CD4-positive, alpha-beta T cell treated with Interleukin-10 for 1 hour (primary cell): ENCODE measurements at places on chromosomes 11 and 22.
A peak's percentile ranks its signal among the peaks of the same experiment; 100 is the strongest.

- peak; percentile 2 for DNase-seq
These were observed 669 bp downstream of the MICAL3 start for GRCh38 chr22:18023509-18024275.

GRCh38 chr22:38068641-38069371 is 11.6 kb downstream of the PICK1 start:
- no peak for DNase-seq

- peak; percentile 89 for DNase-seq
These were observed 3.9 kb downstream of the UCP3 start for GRCh38 chr11:74004759-74005615.

DNA sequence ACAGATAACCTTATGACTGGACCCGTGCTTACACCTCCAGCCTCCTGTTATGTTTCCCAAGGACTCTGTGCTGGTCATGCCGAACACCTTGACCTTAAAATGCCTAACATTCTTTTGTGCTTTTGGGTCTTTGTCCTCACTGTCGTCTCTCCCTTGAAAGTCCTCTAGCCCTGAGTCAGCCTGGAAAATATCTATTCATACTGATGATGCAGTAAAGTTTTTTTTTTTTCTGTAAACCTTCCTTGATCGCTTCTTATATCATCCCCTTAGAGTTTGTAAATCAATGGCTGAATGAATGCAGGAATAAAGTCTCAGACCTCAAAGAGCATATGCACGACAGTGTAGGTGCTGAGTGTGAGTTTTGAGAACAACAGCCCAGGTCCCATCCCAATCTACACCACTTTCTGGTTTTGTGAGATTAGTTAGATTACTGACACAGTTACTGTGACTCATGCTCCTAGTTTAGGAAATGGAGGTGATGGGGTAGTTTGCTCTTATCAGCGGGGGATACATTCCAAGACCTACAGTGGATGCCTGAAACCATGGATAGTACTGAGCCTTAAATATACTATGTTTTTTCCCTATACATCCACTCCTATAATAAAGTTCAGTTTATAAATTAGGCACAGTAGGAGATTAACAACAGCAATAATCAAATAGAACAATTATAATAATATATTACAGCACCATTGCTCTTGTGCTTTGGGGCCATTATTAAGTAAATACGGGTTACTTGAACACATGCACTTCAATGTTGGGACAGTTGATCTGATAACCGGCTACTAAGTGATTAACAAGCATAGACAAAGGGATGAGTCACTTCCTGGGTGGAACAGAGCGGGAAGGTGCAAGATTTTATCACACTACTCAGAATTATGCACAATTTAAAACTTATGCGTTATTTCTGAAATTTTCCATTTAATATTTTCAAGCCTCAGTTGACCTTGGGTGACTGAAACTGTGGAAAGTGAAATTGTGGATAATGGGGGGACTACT is 8.6 kb downstream of the TCN1 start:
- DNase-seq, result peak; percentile 50

- no peak for DNase-seq
These were observed 422.4 kb upstream of the CADM1 start for GRCh38 chr11:115926601-115927000.

- no peak for DNase-seq
These were observed 947.3 kb upstream of the TENM4 start for GRCh38 chr11:80388130-80388529.

DNA sequence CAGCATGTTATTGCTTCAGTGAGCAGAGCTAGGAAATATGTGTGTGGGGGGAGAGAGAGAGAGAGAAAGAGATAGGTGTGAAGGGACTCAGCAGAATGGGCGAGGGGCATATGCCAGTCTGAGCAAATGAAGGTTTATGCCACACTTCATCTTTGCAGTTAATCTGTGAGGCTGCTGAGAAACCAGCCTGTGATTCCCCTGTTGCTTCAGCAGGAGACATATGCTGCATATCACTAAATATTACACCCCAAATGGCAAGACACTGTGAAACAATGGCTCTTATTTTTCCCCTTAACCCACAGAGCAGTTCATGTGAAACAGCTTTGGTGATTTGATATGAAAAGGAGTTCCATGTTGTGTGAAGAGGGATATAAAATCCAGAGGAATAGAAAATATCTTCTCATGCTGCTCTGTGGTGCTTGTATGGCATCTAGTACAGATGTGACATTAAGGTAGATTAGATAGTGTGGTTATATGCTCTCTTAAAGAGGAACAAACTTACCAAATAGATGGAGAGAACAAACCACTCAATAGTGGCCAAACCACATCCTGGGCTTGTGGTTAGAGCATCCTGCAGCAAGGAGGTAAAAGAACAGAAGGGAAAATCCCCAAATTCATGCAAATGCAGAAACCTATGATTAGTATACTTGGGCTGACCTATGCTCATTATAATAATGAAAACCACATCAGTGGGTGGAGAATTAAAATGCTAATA is 864.2 kb downstream of the FAM181B start:
- peak; percentile 87 for DNase-seq

- no peak for DNase-seq
These were observed 31.3 kb downstream of the RSF1 start for GRCh38 chr11:77789061-77789730.

- DNase-seq, result no peak
These were observed 12.2 kb downstream of the TMPRSS13 start for GRCh38 chr11:117916956-117917355.

DNA sequence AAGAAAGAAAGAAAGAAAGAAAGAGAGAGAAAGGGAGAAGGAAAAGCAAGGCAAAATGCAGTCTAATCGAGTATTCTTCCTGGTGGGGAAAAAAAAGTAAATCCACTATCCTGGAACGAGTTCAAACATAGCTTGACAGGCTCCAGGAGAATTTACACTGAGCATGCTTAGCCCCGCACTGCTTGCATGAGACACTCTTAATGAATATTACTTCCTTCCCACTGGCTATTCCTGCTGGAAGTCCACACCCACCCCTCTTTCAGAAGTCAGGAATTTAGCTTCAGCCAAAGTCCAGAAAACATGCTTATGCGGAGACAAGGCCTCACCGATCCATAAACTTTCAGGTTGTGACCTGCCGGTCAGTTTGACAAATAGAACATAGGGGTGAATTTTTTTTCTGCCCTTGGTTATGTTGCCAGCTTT is 251.8 kb upstream of the BLID start:
- no peak for DNase-seq

DNA sequence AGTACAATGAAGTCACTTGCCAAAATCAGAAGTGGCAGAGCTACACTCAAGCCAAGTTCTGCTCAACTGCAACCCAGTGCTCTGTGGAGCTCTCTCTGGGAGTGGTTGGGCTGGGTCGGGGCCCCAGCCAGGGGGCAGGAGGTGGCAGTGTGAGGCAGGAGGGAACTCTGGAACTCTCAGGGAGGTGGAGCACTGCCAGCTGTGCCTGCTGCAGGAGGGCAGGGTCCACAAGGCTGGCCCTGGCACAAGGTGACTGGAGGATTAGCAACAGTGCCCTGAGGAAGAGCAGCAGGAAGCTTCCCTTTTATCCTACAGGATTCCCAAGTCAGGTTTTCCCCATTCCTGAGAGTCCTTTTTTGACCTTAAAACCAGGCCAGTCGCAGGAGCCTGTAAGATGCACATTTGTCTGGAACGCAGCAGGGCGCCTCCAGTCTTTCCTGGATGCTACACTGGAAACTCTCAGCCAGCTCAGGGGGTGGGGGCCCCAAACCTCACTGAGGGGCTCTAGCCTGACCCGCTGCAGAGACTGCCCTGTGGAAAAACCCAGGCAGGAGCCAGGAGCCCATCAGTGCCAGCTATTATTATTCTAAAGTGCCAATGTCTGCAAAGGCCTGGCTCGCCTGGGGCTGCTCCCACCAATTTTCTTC is 31.8 kb downstream of the DKK3 start:
- no peak for DNase-seq

- DNase-seq, result no peak
These were observed 8.4 kb downstream of the KRTAP5-6 start for GRCh38 chr11:1705126-1706052.

- DNase-seq, result no peak
These were observed 135.6 kb downstream of the ST3GAL4 start for GRCh38 chr11:126491092-126491491.

DNA sequence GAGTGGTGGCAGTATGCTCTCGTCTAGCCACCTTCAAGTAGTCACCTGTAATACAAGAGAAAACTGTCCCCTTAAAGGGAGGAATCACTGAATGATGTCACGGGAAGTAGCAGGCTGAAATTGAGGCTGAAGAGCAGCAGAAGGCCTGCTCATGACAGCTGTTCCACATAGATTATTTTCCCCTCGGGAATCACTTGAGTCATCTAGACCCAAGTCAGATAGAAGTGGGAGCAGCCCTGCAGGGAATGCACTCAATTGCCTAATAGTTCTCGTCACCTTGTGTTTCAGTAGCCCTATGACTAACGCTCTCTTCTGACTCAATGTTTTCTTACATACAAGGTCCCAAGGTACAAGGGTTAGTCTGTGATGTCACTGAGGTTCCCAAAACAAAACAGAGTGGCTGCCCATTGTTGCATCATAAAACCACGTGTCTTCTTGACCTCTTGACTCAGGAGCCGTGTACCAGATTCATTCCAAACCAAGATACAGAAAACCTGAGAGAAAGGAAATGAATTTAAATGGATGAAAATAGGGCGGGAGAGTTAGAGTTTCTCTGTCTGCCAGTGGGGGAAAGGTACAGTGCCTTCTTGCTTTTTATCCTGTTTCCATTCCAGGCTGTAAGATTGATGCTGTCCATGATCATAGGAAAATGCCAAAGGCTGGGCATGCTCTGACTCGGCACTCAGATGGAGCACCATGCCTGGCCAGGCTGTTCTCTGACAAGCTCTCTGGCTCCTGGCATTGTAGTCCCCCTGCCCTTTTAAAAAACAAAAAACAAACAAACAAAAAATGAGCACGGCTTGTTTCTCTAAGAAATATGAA is 21.6 kb upstream of the C11orf96 start:
- DNase-seq, result no peak

DNA sequence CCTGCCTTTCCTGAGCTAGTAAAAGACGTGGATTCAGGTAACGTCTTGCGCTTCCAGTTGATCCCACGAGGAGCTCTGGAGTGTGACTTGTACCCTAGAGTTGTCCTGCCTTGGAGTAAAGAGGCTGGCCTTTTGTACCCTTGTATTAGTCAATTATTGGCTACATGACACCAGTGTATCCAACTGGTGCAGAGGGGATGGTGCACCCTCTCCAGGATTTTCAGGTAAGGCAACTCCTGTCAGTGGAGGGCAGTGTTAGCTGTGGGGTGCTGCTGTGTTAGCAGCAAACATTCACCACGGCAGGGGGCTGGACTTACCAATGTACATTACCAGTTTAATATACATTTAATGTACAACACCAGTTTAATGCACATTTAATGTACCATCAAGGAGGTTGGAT is 233.5 kb downstream of the MIAT start:
- DNase-seq, result no peak

GRCh38 chr11:495537-495931 is 11.5 kb downstream of the RNH1 start:
- no peak for DNase-seq

DNA sequence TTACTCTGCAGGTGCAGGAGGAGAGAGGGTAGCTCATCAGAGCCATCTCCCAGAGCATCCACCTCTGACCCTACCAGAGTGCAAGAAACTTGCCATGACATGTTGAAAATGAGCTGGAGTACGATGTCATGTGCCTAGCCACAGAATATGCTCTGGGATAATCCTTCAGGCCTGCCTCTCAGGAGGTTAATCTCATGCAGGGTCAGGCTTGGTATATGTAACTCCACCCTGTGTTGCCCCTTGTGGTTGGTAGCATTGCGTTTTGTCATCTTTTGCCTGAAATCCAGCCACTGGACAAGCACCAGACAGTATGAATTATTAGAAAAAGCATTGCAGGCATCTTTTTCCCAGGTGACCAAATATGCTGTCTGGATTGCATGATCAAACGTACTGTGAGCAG is 36.2 kb downstream of the CNTF start:
- DNase-seq, result no peak

- DNase-seq, result no peak
These were observed 66.5 kb downstream of the CCDC34 start for GRCh38 chr11:27296497-27296896.

DNA sequence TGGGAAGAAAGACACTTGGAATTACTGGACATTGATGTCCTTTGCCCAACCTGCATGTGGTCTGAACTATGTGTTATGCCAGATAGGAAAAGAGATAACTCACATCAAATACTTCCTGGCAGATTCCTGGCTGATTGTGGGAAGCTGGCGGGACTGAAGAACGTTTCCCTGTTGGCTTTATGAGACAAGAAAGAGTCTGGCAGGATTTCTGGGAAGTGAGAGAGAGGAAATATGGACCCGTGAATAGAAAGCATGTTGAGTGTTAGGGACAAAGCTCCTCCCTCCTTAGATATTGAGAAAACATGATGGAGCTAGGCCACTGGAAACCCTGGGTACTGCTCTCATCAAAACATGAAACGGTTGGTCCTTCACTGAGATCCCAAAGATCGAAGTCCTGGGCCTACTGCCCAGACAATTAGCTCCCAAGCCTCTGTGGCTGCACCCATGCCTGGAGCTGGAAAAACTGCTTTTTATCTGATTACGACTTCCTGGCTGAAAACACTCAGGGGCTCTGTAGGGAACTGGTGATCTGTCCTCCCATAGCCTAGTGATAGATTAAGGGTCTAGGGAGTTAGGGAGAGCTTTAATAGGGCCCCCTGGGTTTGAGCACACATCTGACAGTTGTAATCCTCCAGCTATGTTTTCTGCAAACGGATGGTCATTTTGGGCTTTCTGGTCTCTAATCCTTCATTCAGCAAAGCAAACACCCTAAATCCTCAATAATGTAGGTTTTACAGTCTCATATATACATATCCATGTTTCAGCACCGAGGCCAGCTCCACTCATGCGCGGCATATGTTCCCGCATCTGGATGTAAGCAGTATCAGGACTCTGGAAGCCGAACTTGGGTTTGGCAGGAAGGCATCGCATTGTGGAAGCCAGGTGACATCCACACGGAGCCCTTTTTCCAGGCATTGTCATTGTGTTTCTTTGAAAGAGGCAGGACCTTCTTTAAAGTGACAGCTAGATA is 6.1 kb upstream of the B3GAT1 start:
- no peak for DNase-seq

GRCh38 chr22:30094804-30095203 is 14.5 kb downstream of the HORMAD2 start:
- DNase-seq, result no peak

GRCh38 chr11:25317216-25317615 is 820.4 kb downstream of the LUZP2 start:
- DNase-seq, result no peak

DNA sequence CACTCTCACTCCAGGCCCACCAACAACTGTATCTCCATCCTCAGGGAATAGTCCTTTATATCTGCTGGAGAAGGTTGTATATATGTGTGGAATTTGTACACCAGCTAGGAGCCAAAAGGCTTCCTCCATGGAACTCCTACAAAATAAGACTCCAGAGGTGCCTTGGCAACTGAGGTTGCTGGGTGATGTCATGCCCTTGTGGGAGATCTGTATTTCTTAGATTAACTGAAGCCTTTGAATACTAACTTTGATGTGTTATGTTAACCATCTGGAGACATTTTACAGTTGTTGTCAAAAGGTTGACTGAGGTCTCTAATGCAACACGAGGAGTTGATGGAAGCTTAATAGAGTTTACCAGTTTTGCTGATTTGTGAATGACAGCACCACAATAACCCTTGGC is 139.5 kb upstream of the TTC12 start:
- DNase-seq, result no peak

GRCh38 chr11:126507646-126508045 is 152.2 kb downstream of the ST3GAL4 start:
- no peak for DNase-seq

- DNase-seq, result no peak
These were observed 23.9 kb upstream of the NECTIN1 start for GRCh38 chr11:119752946-119753345.

- no peak for DNase-seq
These were observed 133.7 kb downstream of the ADAMTS15 start for GRCh38 chr11:130582176-130582575.

GRCh38 chr11:75262436-75262835 is 21.9 kb downstream of the TPBGL start:
- no peak for DNase-seq
